ENCODE measurements at places on chromosomes 7 and 10.

- DNase-seq: no peak
Measured at GRCh38 chr7:30223896-30224295, 60.5 kb upstream of the ZNRF2 start.

GRCh38 chr10:51524041-51524440 is 175.4 kb downstream of the CSTF2T start:
- DNase-seq: no peak

GRCh38 chr10:23293973-23294590 is 50.5 kb downstream of the C10orf67 start:
- no peak for DNase-seq

GRCh38 chr10:7526017-7526400 is 115.2 kb upstream of the SFMBT2 start:
- no peak for DNase-seq

DNA sequence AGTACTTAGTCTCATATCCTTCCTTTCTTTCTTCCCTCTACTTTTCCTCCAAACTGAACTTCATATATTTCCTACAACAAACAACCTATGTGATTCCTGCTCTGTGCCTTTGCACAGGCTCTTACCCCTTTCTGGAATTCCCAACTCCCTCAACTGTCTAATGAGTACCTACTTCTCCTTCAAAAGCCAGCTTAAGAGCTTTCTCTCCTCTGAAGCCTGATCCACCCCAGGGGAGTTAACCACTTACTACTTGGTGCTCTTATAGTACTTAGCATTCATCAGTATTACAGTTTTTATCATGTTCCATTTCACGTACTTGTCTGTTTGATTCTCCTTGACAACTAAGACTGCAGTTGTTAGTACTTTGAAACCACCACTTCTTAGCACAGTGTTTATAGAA is 246.1 kb downstream of the LRRTM3 start:
- DNase-seq: no peak

- no peak for DNase-seq
Measured at GRCh38 chr7:33836797-33837355, 68.5 kb upstream of the BMPER start.

DNA sequence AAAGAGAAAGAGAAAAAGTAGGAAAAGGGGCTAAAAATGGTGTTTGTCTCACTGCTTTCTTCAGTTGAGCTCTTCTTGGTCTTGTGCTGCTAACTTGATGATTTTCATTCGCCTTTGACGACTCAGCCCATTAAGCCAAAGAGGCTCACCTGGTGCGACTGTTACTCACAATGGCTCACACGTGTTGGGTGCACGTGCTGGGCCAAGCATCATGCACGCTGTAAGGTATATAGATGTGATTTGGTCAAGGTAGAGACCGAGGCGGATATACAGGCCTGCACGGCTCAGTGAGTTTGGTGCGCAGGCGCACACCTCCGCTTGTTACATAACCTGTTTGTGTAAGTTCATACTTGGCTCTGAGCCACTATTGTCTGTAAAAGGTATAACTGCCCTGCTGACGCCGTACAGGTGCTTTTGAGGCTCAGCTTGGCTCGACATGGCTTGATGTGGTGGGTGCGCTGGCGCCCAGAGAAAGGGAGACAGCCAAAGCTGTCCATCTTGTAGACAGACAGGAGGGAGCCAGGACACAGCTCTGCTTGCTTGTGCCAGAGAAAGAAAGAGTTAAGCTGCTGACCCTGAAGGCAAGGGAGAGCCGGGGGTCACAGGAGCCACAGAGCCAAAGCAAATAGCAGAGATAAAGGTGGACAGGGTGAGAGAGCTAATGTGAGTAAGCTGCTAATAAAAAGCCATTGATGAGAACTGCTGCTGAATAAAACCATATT is 33.6 kb downstream of the ANKRD16 start:
- DNase-seq: no peak

Data from dorsolateral prefrontal cortex (tissue), 122 donors.